ENCODE measurements at places on chromosomes 13 and 19.

DNA sequence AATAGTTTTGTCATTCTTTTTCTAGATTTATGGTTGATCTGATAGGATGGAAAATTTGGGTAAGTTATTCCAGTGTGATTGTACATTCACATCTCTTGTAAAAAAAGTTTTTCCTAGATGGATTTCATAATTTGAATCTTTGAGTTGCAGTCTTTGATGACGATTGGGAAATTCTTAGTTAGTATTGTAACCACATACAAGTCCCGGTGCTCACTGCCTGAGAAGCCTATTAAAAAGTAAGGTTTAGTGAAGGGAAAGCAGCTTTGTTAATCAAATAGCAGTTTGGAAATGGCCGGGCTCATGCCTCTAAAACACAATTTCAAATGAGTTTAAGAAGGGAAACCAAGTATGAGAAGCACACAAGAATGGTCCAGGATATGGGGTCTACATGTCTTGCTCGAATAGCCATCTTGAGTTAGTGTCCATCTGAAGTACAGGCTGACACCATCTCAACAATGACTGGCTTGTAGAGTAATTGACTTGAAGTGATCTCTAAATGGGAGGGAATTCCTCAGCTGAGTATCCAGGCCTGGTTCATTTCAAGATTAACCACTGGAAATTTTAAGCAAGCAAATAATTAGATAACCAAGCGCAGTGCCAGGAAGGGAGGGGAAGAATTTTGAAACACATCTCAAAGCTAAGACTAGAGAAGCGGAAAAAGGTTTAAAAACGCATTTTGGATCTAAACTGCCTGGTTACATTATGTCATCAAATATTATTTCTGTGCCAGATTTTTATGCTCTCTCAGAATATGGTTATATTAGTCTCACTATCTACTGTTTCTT lies 1145.6 kb upstream of the MIR17HG start:
- no peak for DNase-seq

- no peak for DNase-seq
These were observed 57.0 kb downstream of the ERCC5 start for GRCh38 chr13:102902789-102903347.

GRCh38 chr19:39671739-39672363 lies 16.1 kb downstream of the LGALS16 start:
- peak; percentile 31 for DNase-seq

DNA sequence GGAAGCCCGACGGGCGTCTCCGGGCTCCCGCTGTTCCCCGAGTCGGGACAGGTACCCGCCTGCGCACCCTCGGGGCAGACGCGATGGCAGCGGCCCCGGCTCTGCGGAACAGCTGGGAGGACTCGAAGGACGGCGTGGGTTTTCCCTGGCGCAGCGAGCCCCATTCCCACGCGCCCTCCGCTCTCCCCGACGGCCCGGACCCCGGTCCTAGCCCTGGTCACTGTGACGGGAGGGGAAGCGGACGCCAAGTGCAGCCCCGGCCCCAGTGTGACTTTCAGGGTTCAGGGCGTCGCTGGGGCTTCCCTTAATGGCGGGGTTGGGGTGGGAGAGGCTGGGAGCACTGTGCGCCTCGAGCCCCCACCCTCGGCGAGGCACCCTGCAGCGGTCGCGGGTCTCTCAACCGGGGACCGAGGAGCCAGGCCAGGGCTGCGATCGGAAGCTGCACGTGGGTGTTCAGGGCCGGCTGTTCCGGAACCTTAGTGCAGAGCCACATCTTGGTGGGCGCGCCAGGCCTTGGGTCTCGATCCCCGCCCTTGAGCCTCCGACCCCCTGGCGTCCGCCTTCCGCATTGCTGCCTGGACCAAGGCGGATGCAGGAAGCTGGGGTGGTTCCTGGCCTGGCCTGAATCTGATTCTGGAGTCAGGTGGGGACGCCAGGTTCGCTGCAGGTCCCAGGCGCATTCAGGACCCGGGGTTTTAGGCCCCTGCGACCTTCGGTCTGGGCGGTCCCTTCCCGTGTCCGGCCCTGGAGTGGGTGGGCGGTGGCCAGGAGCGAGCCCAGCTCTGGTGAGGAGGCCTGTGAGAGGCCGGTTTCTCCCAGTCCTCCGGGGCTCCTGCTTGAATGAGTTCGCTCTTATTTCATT lies 3.5 kb downstream of the LGALS7B start:
- no peak for DNase-seq

DNA sequence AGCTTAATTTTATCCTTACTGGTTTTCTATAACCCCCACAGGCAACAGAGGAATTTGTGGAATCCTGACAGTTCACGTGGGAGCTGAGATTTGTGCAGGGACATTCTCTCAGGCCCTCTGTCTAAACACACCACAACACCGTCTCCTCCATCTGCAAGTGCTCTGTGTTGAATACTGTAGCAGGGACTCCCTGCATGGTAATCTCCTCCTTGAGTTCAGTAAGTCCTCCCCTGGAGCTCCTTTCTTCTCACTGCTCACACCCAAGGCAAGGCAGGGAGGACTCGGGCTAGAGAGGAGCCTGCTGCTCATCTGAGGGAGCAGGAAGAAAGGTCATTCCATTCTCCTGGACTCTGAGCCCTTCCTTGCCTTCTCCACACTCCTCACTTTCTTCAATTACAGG lies 348.2 kb downstream of the KCTD12 start:
- DNase-seq = no peak

DNA sequence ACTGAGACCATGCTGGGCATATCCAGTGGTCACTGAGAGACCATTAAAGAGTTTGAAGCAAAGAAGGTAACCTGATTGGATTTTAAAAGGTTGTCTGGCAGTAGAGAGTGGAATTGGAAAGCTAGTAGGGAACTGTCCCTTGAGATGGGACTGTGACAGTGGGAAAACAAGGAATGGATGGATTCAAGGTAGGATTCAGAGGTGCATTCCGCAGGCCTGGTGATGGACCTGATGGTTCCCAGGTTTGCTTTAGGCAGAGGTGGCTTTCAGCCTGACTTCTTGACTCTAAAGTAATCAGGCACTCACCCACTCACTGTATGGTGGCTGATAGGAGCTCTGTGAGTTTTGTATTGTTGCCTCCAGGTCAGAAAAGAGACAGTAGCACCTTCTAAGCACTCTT lies 73.0 kb downstream of the DHRS12 start:
- no peak for DNase-seq

GRCh38 chr19:16042533-16043085 lies 33.7 kb upstream of the TPM4 start:
- no peak for DNase-seq

DNA sequence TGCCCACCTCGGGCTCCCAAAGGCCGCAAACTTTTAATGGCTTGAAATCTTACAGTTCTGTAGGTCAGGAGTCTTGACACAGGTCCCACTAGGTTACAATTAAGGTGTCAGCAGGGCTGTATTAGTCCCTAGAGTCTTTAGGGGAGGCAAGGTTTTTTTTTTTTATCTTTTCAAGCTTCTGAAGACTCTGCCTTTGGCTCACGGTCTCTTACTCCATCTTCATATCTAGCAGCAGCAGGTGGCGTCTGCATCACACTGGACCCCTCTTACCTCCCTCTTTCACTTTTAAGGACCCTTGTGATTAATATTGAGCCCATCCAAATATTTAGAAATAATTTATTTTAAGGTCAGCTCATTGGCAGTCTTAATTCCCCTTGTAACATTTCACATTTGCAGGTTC lies 11.6 kb downstream of the MIR17HG start:
- no peak for DNase-seq

DNA sequence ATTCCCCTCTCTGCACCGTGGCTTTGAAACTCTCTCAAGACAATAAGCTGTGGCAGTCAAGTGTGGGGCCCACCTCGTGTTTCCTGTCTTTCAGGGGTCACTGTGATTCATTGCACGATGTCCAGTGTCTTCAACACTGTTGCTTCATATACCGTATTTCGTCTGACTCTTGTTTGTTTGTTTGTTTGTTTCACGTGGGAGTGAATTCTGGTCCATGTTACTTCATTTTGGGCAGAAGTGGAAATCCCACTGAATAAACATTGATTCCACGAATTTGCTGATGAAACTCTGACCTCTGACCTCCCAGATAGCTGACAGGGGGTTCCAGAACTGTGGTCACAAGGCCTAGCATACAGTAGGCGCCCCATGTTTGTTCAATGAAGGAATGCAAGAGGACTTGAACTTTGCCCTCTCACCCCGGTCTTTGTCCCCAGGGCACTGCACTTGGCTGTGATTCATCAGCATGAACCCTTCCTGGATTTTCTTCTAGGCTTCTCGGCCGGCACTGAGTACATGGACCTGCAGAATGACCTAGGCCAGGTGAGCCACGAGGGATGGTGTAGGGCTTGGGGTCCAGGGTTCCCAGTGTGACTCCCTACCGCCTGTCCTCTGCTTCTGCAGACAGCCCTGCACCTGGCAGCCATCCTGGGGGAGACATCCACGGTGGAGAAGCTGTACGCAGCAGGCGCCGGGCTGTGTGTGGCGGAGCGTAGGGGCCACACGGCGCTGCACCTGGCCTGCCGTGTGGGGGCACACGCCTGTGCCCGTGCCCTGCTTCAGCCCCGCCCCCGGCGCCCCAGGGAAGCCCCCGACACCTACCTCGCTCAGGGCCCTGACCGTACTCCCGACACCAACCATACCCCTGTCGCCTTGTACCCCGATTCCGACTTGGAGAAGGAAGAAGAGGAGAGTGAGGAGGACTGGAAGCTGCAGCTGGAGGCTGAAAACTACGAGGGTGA lies 5.1 kb downstream of the NFKBIB start:
- no peak for DNase-seq

DNA sequence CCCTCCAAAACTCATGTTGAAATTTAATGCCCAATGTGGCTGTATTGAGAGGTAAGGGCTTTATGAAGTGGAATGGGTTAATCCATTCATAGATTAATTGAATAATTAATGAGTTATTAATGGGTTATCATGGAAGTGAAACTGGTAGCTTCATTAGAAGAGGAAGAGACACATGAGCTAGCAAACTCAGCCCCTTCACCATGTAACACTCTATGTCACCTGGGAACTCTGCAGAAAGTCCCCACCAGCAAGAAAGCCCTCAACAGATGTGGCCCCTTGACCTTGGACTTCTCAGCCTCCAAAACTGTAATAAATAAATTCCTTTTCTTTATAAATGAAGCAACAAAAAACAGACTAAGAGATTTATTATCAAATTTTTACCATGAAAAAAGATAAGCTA lies 223.5 kb downstream of the KLF12 start:
- no peak for DNase-seq

GRCh38 chr13:110706570-110707372 lies 855 bp upstream of the CARS2 start:
- no peak for DNase-seq

GRCh38 chr13:99051768-99052455 lies 74.0 kb upstream of the DOCK9 start:
- DNase-seq = no peak

- no peak for DNase-seq
These were observed 11.2 kb downstream of the PPP6R1 start for GRCh38 chr19:55247621-55248099.

- DNase-seq = no peak
These were observed 34.6 kb downstream of the ADPRHL1 start for GRCh38 chr13:113418722-113419049.

GRCh38 chr13:60572855-60573254 lies 175.8 kb downstream of the TDRD3 start:
- no peak for DNase-seq

DNA sequence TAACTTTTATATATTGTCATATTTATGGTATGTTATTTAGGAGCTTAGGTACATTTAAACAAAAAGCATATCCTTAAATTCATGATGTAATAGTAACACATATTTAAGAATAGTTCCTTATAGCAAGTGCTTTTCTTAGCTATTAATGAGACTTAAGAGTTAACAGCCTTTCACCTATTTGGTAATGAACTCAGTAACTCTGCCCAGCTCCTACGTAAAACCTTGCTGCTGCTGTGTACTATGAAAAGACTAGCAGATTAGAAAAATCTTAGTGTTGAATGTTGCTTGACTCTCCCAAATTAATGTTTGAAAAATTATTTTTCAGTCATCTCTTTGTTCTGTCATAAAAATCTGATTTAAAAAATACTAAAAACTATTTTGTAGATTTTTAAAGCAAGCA lies 6.9 kb downstream of the GPR180 start:
- DNase-seq = no peak

GRCh38 chr13:77528834-77529500 lies 6.5 kb upstream of the SCEL start:
- no peak for DNase-seq

DNA sequence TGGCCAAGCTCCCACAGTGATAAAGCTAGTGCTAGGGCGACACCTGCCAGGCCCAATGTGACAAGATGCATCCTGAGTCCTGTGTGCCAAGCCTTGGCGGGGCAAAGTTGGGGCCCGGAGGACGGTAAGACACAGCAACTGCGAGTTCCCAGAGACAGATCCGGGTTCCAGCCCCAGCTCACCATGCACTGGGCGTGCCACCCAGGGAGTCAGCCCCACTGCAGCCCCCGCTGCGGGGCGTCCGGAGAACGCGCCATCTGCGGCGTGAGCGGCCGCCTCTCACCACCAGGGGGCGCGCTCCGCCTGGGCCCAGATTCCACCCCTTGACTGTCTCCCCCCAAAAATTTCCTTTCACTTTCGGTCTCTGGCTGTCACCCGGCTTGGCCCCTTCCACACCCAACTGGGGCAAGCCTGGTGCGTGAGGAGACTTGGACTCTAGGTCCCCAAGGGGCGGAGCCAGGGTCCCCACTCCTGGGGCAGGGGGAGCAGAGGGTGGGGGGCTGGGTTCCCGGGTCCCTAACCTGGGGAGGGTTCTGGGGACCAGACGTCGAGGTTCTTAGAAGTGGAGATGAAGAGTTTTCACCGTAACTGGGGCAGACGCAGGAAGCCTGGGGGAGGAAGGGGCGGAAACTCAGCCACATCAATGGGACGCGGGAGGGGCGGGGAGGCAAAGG lies at the start of gene FLT3LG:
Gene FLT3LG, plus strand, starts transcription at position 348 of the 674 bp plus-strand sequence. CDS start 425 bp downstream, outside the sequence.
- peak; percentile 87 for DNase-seq

DNA sequence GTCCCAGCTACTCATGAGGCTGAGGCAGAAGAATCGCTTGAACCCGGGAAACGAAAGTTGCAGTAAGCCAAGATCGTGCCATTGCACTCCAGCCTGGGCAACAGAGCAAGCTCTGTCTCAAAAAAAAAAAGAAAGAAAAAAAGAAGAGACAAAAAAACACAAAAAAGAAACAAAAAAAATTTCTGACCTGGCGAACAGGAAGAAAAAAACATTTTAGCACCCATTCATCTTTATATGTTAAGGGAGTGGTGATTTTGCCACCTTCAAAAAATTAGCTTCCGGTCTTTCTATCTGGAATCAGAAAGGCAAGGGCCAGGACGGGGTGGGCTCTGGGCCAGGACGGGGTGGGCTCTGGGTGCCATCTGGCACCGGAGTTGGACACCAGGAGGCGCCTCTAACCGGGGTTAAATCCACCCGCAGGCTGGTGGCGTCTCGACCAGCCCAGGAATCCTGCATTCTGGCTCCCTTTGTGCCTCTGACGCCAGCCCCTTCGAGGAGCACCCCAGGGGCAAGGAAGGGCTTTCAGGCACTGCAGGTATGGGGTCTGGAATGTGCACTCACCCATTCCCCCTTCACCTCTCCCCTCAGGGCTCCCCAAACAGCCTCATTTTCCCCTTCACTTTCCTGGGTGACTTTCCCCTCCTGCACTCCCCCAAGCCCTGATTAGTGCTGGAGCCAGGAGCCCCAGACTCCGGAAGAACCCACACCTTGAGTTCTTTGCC lies 10.4 kb upstream of the ZSWIM4 start:
- peak; percentile 47 for DNase-seq

All from central memory CD8-positive, alpha-beta T cell (primary cell).